ENCODE measurements at places on chromosomes 1 and 21. TPM values are rescaled to one million over a fixed set of nuclear protein-coding genes. Genes with fewer than 3 reads are reported as not detected.

TTC34 gene
- 2.5 TPM for total RNA-seq

KIFAP3 gene
- 32.6 TPM for total RNA-seq

TEDDM1 gene
- not detected for total RNA-seq

NOS1AP gene
- total RNA-seq, result not detected

PGLYRP3 gene
- not detected for total RNA-seq

FNBP1L gene
- total RNA-seq, result 2.2 TPM

TRIM58 gene
- 0.13 TPM for total RNA-seq

DPT gene
- total RNA-seq, result not detected

TSPAN2 gene
- total RNA-seq, result 2.5 TPM

TFF3 gene
- not detected for total RNA-seq

IL20 gene
- not detected for total RNA-seq
